ENCODE measurements at places on chromosomes 16 and 17. TPM values are rescaled to one million over a fixed set of nuclear protein-coding genes. Genes with fewer than 3 reads are reported as not detected.

DNA sequence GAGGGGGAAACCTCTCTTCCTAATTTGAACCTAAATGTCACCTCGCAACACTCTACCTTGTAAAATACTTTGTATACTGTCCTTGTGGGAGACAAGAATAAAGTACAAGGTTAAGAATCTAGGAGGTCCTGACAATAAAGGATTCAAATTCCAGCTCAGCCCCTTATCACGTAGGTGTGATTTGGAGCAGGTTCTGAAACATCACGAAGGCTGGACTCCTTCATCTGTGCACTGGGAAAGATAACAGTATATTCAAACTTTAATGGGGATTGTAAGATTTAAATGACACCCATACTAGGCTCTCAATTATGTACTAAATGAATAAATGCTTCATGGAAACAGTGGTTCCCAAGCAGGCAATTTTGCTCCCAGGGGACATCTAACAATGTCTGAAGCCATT, 2.1 kb downstream of the TXNDC11 start:
- no peak for DNase-seq

- DNase-seq: no peak
Observed at GRCh38 chr16:80341263-80341662, 199.5 kb upstream of the DYNLRB2 start.

Gene TBC1D3I
- total RNA-seq: 0.36 TPM

DNA sequence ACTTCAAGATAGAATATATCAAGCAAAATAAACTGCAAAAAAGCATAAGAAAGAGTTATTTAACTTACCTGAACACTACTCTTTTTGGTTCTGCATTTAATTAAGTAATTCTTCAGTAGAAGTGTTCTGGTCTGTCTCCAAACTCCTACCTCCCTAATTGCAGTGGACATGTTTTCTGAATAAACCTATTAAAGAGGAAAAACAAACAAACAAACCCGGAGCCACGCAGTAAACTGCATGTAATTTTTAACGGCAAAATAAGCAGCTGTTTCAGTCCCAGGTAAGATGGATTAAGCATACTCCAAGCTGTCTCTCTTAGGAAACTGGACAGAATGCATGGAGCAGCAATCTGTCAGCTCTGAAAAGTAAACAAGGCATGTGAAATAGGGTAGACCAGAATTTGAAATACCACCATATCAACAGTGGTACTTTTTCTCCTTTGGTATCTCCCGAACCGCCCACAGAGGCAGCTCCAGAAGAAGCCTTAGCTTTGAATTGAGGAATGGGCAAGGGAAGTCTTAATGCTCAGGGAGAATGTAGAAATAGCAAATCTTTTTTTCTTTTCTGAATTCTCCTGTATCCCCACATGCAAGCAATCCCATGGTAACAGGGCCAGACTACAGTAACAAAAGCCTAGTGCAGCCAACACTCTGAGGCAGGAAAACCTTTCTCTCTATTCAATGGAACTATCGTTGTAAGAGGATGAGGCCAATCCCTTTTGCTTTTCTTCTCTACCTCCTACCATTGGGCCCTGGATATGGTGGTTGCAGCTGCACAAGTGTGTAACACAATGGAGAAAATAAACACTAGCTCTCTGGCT, 12.5 kb downstream of the ABCA5 start:
- DNase-seq: no peak

- DNase-seq: no peak
Observed at GRCh38 chr16:57471209-57471608, 8.7 kb downstream of the POLR2C start.

Gene UTS2R
- not detected for total RNA-seq

Gene KRT14
- 82.1 TPM for total RNA-seq

DNA sequence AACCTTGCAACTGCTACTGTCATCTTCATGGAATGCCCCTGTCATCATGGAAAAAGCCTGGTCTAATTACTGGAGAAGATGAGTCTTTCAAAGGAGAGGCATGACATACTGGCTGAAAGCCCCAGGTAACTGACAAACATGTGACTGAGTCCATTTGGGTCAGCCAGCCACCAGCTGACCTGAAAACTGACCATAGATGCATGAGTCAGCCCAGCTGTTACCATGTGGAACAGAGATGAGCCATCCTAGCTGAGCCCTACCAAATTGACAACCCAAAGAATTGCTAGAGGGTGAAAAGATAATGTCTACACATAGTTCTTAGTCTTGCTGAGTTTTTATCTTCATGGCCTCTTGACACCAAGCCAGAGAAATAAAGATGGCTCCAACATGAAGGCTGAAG, 311.8 kb downstream of the UTP18 start:
- DNase-seq: no peak

- DNase-seq: no peak
Observed at GRCh38 chr17:33334703-33335102, 41.6 kb upstream of the ASIC2 start.

Gene GFAP
- 9.2 TPM for total RNA-seq

GRCh38 chr17:75694536-75694935, 26.7 kb upstream of the ITGB4 start:
- no peak for DNase-seq

DNA sequence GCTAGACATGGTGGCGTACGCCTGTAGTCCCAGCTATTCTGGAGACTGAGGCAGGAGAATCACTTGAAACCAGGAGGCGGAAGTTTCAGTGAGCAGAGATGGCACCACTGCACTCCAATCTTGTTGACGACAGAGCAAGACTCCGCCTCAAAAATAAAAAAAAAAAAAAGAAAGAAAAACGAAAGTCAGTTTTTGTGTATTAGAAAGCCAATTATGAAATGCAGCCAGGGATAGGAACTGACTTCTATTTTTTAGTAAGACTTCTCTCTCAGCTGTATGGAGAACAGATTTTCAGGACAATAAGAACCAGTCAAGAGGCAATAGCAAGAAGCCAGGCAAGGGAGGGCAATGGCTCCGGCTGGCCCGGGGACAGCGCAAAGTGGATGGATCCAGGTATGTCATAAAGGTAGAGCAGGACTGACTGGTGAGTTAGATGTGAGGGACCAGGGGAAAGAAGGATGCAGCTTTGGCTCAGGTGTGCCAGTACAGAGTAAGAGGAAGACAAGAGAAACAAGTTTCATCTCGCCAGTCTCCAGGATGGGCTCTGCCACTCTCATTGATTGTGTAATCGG, 12.5 kb upstream of the CCL1 start:
- DNase-seq: no peak

DNA sequence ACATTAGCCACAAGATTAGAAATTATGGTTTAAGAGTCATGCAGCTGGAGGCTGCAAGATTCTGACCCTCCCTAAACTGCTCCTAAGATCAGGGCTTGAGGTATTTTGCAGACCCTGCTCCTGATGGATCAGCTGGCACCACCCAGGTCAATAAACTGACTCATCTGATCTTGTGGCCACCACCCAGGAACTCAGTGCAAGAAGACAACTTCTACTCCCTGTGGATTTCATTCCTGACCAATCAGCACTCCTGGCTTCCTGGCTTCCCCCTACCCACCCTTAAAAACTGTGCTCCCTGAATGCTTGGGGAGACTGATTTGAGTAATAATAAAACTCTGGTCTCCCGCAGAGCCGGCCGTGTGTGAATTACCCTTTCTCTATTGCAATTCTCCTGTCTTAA, 25.0 kb upstream of the MILR1 start:
- no peak for DNase-seq

GRCh38 chr17:76716146-76716838, 5.5 kb upstream of the MXRA7 start:
- DNase-seq: no peak

DNA sequence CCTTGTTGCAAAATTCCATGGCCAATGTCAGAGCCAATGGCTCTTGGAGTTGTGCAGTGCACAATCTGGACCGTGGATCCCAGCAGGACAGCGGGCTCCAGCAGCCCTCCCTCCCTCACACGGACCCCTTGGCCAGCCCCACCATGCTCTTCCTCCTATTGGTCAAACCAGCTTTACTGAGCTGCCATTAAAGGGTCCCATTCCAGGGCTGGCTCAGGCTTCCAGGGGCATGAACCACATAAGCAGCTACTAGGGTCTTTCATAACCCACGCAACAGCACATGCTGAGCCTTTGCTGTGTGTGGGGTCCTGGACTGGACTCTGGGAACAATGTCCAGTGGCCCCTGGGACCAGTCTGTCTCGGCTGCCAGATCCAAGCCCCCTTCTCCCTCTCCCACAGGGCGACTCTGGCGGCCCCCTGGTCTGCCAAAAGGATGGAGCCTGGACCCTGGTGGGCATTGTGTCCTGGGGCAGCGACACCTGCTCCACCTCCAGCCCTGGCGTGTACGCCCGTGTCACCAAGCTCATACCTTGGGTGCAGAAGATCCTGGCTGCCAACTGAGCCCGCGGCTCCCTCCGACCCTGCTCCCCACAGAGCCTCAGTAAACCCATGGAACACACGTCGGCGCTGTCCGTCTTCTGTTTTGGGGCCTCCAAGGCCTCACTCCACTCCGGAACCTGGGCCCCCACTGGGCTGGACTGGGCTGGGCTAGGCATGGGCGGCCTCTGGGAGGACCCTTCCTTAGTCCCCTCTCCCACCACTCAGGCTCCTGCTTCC, 5.7 kb downstream of the CTRB1 start:
- DNase-seq: no peak

- DNase-seq: no peak
Observed at GRCh38 chr17:32158870-32159585, 16.7 kb downstream of the RHOT1 start.

Gene EFCAB13
- 24.5 TPM for total RNA-seq

Gene NACA2
- total RNA-seq: not detected

GRCh38 chr16:73056921-73057290, 9.0 kb upstream of the ZFHX3 start:
- no peak for DNase-seq

Gene TPSB2
- total RNA-seq: 18.5 TPM

All from sciatic nerve (tissue), 2 donors.